Iris pigment epithelial cell (primary cell): ENCODE measurements at places on chromosomes 5 and 9.

GRCh38 chr5:103216137-103216536 lies 42.4 kb upstream of the MACIR start:
- DNase-seq = peak; percentile 41

GRCh38 chr5:159877894-159878448 lies 38.3 kb upstream of the ADRA1B start:
- DNase-seq = no peak

DNA sequence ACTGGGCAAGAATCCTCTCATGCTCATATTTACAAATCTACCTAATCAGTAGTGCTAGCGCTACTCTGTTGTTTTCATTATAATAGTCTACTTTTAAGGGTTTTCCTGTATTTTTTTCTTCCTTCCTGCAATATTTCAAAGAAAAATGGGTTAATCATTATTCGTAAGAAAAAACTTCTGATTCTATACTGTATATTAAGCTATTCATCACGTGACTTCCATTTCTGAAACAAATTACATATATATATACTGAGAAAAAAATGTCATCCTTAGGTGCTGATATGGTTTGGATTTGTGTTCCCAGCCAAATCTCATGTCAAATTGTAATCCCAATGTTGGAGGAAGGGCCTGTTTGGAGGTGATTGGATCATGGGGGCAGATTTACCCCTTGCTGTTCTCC lies 197.0 kb downstream of the FBXL17 start:
- no peak for DNase-seq

- no peak for DNase-seq
Measured at GRCh38 chr5:57805170-57805569, 322.6 kb upstream of the ACTBL2 start.

DNA sequence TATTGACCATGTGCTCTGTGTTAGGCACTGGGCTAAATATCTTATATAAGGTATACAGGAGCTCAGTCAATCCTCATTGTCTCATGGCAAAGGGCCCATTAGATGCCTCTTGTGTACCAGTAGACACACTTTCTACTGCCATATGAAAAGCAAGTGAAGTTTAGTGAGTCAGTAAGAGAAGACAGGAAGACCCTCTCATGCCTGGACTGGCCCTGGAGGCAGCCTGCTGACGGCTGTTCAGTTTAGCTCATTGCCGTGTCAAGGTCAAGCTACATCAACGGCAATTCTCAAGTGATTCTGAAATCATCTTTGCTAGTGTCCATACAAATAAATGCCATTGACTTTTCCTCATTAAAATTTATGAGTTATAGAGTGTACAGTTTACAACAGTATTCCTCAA lies 237.9 kb downstream of the IRX1 start:
- DNase-seq = no peak

DNA sequence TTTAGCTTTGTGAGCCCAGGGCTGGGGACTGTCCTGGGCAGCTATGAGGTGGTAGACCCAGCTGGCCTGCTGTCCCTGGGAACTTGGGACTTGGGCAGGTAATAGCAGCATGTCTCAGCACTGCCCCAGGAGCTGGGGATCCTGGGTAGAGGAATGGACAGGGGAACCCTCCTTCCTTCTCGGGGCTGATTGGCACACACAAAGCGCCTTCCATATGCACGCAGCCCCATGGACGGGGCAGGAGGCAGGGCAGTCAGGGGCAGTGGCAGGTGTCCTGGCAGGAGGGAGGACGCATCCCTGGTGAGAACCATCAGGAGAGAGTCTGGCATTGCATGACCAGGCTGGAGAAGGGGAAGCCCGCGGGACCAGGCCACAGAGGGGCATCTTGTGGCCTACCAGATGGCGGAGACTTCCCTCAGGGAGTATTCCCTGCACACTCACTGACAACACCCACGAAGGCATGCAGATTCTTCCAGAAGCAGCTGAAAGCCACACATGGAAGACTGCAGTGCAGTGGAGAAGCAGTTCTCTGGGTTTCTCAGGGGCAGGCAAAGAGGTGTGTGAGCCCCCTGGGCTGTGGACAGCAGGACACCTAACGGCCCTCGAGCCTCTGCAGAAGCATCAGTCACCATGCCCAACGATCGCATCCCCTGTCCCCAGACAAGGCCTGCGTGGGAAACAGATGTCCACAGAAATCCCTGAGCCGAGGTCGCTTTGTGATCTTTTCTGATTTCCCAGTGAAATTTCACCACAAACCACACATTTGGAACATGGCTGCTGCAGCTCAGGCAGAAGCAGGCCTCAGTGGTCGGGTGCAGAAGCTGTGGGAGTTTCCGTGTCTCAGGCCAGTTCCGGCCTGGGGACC lies 7.0 kb upstream of the NKD2 start:
- DNase-seq = no peak

- peak; percentile 20 for DNase-seq
Measured at GRCh38 chr5:97071101-97071500, 71.3 kb downstream of the LIX1 start.
